ENCODE measurements at places on chromosomes 7 and 10.
A peak's percentile ranks its signal among the peaks of the same experiment; 100 is the strongest.

- no peak for DNase-seq
Measured at GRCh38 chr7:23105086-23105643, 420 bp upstream of the KLHL7 start.

DNA sequence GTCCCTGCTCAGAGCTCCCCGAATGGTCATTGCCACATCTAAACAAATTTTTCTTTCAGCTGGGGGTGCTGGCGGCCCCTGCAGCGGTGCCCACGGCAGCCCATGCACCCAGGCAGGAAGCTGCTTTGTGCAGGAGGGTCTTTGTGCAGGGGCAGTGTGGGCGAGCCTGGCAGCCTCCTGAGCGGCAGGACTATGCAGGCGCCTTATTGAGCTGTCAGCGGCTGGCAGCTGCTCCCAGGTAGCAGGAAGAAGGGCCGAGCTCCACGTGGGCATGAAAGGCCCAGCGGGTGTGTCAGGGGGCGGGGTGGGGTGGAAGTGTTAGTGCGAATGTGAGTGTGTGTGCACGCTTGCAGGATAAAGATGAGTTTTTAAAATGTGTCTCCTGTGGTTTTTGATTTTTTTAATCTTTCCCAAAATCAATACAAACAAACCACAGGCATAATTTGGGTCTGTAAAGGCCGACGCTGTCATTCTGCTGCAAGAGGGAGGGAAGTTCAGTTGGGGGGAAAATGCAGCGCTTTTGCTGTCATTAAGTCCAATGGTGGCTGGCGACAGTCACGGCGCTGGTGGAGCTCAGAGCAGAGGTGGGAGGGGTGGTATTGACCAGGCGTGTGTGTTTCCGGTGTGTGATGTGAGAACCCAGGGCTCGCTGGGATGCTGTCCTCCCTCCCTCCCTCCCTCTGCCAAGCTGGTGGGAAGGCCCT is 83.9 kb downstream of the LHPP start:
- DNase-seq: no peak

DNA sequence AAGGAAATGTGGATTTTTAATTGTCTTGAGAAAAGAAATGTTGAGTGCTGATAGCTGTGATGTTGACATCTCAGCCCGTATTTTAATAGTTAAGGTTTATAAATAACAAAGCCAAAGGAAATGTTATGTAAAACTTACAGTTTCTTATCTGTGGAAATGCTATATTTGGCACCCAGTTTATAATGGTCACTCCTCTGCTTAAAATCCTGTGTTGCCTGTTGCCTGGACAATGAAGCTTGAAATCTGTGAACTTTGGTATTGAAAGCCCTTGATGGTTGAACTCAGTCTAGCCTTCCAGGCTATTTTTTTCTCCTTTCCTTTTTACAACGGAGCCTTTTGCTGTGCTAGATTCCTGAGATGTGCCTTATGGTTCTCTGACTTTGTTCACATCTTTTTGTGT is 46.5 kb downstream of the MCU start:
- DNase-seq: no peak

- no peak for DNase-seq
Measured at GRCh38 chr10:94193466-94193924, 169.2 kb downstream of the NOC3L start.

DNA sequence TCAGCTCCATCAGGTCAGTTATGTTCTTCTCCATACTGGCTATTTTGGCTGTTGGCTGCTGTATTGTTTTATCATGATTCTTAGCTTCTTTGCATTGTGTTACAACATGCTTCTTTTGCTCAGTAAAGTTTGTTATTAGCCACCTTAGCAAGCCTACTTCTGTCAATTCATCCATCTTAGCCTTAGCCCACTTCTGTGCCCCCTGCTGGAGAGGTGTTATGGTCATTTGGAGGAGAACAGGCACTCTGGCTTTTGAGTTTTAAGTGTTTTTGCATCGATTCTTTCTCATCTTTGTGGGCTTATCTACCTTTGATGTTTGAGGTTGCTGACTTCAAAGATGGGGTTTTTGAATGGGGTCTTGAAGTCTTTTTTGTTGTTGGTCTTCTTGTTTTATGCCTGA is 204.6 kb upstream of the FOXP2 start:
- DNase-seq: no peak

- DNase-seq: no peak
Measured at GRCh38 chr10:126421756-126422256, 33.5 kb upstream of the ADAM12 start.

GRCh38 chr10:72022228-72022627 is 58.0 kb downstream of the CHST3 start:
- DNase-seq: no peak

DNA sequence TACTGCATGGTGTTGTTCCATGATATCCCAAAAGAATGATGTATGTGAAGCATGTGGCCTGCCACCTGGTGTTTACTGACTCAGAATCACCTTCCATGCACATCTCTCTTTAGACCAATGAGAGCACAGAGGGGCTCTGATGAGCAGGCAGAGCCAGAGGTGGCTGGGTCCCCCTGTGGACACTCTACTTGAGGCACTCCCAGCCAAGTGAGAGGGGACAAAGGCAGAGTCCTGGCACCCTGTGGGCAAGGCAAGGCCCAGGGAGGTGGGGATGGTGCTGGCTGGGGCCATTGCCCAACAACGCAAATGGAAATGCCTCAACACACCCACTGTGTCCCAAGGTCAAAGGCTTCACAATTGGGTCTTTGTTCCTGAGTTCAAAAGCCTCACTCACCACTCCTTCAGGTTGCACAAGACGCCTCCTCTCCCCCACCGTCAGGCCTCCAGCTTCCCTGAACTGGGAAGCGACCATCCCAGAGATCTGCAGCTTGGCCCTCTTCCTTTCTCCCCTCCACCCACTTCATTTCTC is 164.6 kb downstream of the NEURL1 start:
- DNase-seq: no peak

DNA sequence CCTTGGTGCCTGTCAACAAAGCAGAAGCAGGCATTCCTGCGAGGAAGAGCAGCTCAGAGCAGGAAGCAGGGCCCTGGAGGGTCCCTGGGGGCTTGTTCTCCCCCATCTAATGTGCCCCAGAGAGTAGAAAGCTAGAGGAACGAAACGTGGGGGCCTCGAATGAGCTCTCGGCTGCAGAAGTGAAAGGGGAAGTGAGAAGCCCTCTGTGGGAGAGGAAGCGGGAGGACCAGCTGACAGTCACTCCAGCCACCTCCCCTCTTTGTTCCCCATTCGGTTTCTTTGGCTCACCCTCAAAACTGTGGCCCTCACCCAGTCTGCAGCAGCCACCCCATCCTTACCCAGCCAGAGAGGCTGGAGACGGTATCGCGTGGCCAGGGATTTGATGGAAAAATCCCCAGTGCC is 25.0 kb downstream of the C10orf105 start:
- peak; percentile 29 for DNase-seq

DNA sequence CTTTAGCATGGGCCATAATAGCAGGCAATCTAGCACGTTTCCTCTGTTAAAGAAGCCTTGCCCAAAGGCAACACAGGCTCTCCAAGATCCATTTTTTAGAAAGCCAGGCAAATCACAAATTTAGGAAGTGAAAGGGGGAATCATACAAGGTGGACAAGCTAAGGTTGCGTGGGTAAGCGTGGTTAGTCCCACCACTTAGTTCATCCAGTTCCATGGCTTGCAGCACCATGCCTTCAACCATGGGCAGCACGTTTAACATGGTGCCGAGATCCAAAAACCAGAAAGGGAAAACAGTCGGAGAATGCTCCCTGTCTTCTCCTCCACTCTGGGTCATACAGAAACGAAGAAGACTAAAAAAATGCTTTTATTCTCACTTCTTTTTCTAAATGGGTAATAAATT is 234.4 kb upstream of the IMMP2L start:
- no peak for DNase-seq

GRCh38 chr10:28276384-28276783 is 26.5 kb downstream of the MPP7 start:
- DNase-seq: no peak
